ENCODE measurements at places on chromosomes 6 and 20. TPM values are rescaled to one million over a fixed set of nuclear protein-coding genes. Genes with fewer than 3 reads are reported as not detected.

- no peak for DNase-seq
Measured at GRCh38 chr20:4012589-4012988, 2.8 kb downstream of the RNF24 start.

- DNase-seq, result no peak
Measured at GRCh38 chr6:166626177-166627032, 646 bp downstream of the RPS6KA2 start.

GRCh38 chr6:88982720-88983119 lies 19.3 kb upstream of the RNGTT start:
- peak; percentile 58 for DNase-seq

- DNase-seq, result no peak
Measured at GRCh38 chr6:70889270-70889669, 67.6 kb downstream of the B3GAT2 start.

DNA sequence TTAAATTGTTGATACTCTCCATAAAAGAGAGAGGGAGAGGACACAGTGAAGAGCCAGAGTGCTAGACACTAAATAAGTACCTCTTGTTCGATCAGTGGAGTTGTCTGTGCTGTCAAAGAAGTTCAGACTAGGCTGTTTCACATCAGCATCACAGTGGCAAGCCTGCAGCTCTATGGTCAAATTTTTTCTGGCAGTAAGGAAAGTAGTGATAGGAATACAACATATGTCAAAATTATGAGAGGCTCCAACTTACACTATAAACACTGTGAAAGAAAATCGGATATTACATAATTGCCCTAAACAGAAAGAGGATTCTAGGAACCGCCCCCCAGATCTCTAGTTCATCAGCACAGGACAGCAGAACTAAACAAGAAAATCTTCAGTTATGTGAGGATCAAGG lies 23.1 kb downstream of the DNAH8 start:
- DNase-seq, result no peak

DNA sequence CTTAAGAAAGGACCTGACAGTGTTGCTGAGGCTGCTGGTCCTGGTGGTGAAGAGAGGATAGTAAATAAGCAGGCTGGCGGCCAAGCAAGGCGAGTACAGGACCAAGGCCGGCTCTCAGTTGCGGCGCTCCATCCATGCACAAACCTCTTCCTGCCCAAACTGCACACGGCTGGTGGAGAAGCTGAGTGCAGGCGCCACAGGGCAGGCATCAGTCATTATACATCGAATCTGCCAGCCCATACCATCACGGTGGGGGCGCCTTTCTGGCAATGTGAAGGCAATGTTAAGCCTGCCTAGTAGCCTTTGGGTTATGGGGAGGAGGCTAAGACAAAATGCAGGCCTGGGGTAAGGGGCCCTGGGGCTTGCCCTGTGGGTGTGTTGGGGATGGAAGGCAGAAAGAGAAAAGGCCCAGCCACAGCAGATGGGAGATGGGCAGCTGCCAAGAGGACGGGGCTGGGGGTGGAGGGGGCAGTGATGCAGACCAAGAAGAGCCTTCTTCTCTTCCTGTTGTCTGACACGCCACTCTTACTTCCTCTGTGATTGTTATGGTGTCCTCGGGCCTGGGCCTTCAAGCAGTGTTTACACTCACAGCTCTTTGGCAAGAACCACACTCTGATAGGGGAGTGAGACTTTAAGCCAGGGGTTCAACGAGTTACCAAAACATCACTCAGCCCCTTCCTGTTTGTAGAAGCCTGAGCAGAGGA lies 20.3 kb upstream of the KCNK16 start:
- no peak for DNase-seq

GRCh38 chr6:169371344-169372127 lies 117.9 kb upstream of the THBS2 start:
- DNase-seq, result peak; percentile 21

- peak; percentile 33 for DNase-seq
Measured at GRCh38 chr20:37822141-37822601, 80.8 kb upstream of the VSTM2L start.

- DNase-seq, result peak; percentile 64
Measured at GRCh38 chr6:106370639-106371038, 10.1 kb downstream of the CRYBG1 start.

DNA sequence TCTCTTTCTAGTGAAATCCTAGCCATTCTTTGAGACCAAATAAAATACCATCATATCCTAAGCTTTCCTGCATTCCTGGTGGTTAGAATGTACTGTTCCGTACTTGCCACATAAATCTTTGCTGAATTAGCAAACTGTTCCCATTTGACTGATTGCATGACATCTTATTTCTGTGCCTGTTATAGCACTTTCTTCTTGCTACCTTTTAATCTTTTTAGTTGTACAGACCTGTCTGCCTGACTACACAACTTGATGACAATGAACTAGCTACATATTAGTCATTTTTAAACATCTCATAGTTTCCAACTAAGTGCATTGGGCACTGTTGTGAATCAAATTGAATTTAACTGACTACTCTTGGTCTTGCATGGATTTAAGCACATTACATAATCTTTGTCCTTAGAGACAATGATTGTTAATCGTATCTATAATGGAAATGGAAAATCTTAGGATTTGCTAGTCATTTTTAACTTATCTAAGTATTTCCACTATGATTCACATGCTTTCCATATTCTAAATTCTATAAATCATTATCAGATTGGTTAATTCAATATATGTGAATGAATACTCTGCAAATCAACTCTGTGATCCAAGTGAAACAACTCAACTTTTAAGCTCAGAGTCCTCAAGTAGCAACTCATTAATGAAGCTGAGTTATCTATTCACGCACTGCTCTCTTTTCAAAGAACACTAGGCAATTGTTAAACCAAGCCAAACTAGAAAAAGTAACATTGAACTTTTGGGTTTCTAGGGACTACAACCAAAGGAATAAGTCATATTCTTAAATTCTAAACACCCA lies 109.0 kb downstream of the TNFRSF21 start:
- no peak for DNase-seq

GRCh38 chr20:7123457-7123856 lies 356.0 kb downstream of the BMP2 start:
- no peak for DNase-seq

DNA sequence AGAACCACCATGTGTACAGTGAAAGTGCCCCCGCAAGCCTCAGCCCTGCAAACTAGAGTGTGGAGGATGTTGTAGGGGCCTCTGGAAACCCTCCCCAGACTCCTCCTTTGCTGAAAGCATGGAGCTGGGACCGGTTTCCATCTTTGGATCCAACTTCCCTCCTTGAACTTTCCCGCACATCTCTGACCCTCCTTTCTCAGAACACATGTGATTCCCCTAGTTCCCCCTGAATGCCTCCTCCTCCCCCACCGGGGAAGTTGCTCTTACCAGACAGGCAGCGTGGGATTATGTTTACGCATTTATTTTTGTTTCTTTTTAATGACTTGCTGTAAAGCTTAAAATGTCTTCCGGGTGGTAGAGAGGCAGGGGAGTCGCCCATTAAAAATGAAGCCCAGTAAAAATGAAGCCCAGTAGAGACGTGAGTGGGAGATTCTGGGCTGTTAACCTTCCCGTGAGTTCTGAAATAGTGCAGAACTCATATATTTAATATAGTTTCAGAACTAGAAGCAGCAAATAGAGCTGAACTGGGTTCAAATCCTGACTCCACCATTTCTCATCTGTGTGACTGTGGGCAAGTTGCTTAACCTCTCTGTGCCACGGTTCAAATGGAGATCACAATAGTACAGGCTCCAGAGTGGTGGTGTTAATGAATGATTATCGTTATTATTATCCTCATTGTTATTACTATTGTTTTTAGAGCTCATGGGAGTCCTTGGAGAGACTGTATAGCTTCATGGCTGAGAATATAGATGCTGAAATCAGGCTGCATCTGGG lies 8.0 kb upstream of the PTPN1 start:
- DNase-seq, result no peak

DNA sequence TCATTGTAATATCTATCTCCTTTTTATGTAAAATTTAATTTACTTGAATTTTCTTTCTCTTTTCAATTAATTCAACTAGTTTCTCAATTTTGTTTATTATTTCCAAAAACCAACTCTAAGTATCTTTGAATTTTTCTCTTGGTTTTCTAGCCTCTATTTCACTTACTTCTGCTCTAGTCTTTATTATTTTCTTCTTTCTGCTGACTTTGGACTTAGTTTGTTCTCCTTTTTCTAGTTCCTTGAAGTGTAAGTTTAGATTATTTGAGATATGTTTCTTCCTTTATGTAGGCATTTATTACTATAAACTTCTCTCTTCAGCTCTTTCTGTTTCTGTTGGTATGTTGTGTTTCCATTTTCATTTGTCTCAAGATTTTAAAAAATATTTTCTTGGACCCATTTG lies 70.8 kb downstream of the TNFAIP3 start:
- DNase-seq, result no peak

DNA sequence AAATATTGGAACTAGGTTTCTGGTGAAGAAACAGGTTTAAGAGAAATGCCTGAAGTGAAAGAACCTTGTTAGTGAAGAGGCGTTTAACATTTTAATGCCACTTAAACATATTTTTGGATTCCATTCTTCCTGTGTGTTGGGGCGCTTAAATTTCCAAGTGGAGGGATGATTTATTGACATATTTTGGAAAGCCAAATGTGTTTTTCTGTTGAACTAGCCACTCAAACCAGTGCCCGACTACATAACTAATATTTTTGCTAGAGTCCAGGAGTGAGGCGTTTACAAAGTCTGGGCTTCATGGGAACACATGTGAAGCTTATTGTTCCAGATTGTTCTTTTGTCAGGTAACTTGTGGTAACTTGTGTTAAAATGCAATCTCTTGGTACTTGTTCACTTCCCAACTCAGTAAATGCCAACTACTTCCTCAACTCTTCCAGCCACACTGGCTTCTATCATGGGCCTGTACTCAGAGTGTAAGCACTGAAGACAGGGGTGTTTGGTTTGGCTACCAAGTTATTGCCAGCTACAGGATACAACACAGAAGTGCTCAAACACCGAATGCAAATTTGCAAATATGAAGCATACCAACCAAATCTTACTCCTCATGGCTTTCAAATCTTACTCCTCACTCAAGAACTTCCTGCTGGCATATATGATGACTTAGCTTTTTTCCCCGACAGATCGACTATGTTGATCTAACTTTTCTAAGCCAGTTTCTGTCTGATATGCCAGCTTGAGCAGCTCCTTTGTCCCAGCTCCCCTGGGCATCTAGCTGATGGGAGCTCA lies 2.0 kb upstream of the ZNFX1 start:
- no peak for DNase-seq

- peak; percentile 86 for DNase-seq
Measured at GRCh38 chr6:73032586-73032985, 192.7 kb downstream of the KHDC1L start.

- DNase-seq, result no peak
Measured at GRCh38 chr6:111423960-111424846, 58.8 kb downstream of the REV3L start.

GRCh38 chr6:16322666-16323312 lies 84.4 kb downstream of the GMPR start:
- no peak for DNase-seq

DNA sequence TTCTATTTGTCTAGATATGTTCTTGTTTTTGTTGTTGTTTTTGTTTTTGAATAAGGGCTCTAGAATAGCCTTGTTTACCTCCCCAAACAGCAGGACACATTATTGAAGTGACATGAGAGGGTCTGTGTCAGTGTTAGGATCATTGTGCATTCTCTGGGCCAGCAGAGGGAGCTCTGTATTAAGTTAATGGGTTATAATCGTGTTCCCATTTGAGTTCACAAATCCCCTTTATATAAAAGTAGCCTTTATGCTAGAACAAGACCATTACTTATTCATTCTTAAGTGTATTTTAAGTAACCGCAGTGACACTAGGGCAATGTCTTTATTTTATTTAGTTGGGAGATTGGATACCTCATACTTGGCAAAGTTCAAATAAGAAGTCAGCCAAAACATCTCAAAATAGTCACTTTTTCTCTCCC lies 44.8 kb downstream of the STK4 start:
- peak; percentile 59 for DNase-seq

DNA sequence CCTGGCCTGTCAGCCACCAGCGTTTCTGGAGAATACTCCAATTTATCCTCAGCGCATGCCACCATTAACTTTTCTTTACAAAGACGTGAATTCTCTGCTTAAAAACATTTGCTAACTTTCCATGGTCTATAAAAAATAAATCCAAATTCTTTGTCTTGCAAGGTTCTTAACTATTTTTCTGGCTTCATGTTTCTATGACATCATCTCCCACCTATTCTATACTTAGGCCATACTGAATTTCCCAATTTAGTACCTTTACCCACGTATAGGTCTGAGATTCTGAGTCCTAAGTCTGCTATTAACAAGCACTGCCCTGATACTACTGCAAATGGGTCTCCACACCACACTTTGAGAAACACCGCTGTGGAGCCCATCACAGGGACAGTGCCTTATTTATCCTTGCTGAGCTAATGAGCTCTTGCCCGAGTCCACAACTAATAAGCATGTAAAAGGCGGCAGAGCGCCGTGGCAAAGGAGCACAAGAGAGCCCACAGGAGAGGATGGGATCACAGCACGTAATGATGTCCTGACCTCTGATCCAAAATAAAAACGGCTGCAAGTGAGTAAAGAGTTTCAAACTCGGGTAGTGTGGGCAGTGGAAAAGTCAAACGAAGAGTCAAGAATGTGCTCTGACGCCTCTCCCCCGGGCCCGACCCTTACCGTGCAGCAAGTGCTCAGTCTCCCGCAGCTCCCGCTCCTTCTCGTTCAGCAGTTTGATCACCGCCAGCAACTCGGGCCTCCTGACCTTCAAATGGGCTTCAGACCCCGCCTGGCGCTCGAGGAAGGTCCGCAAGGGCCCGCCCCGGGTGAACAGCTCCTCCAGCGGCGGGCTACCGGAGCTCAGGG lies 519 bp downstream of the MTRF1L start:
- peak; percentile 19 for DNase-seq

PMEPA1 gene
- 6.3 TPM for total RNA-seq

TMEM217 gene
- 0.37 TPM for total RNA-seq

ESR1 gene
- 0.03 TPM for total RNA-seq

CENPW gene
- 28.5 TPM for total RNA-seq

LY6G6F gene
- not detected for total RNA-seq

SLC32A1 gene
- total RNA-seq, result not detected

VSTM2L gene
- 0.27 TPM for total RNA-seq

TPMT gene
- 7.5 TPM for total RNA-seq

EEF1A2 gene
- 203 TPM for total RNA-seq

PSMG4 gene
- 63.9 TPM for total RNA-seq

CLDN20 gene
- total RNA-seq, result not detected

MAP7 gene
- total RNA-seq, result 2.1 TPM

RNF39 gene
- total RNA-seq, result 0.06 TPM

LCA5 gene
- 0.37 TPM for total RNA-seq

THEMIS gene
- total RNA-seq, result not detected

C2 gene
- 0.13 TPM for total RNA-seq

WFDC11 gene
- not detected for total RNA-seq

SCRT2 gene
- not detected for total RNA-seq

SIM1 gene
- not detected for total RNA-seq

Data from HT1080 (cell line).